Stimulated activated CD8-positive, alpha-beta memory T cell treated with anti-CD3 and anti-CD28 coated beads, Interleukin-4, amount 100 ng/mL, for 4 hours (primary cell): ENCODE measurements at places on chromosomes 11 and 22.

- DNase-seq = no peak
These were observed 17.7 kb downstream of the C11orf87 start for GRCh38 chr11:109439684-109440083.

GRCh38 chr22:20305894-20306645, 13.8 kb downstream of the DGCR6L start:
- DNase-seq = no peak

DNA sequence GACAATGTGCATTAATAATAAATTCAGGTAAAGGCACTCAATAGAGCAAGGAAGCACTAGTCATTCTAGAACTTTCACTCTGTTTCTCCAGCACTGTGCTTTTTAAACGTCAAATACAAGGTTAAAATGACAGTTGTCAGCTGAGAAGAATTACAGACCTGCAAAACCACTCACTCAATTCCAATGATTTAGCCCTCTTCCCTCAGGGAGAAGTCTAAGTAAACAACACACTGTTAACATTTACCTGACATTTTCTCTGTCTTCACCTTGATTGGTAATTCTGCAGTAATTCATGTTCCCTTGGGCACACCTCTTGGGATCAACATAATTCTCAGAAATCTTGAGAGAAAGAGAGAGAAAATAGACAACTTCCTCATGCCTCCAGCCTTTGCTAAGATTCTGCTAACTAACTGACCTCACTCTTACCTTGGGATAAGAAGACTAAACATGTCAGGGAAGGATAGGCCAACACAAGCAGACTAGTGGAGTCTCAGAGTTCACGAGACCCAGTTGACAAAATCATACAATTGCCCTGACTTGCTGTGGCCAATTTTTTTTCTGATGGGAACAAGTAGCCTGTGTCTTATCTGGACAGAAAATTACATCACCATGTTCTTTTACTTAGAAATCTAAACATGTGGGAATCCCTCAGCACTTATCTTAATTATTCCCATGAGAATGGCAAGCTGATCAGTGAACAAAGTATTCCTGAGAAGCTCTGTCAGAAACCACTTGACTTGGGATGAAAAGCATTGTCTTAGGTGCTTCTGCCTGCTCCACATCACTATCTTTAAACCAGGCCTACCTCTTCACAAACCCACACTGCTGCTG, 516.8 kb upstream of the FAT3 start:
- no peak for DNase-seq

- DNase-seq = no peak
These were observed 54.8 kb upstream of the FDX1 start for GRCh38 chr11:110374921-110375320.

DNA sequence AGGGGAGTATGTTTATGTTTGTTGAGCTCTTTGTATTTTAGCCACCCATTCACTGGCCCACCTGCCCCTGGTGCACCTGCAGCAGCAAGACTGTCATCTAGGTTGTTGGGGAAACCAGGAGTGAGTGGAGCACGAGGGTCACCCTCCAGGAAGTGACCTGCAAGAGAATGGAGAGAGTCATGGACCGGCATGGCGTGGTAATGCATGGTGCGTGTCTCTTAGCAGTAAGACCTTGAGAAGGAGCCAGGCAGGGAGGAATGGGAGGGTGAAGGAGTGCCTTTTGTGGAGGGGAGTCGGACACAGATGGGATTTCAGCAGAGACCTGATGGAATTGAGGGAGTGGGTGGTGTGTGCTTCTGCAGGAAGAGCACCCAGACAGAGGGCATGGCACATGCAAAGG, 37.9 kb downstream of the KCNQ1 start:
- DNase-seq = no peak

DNA sequence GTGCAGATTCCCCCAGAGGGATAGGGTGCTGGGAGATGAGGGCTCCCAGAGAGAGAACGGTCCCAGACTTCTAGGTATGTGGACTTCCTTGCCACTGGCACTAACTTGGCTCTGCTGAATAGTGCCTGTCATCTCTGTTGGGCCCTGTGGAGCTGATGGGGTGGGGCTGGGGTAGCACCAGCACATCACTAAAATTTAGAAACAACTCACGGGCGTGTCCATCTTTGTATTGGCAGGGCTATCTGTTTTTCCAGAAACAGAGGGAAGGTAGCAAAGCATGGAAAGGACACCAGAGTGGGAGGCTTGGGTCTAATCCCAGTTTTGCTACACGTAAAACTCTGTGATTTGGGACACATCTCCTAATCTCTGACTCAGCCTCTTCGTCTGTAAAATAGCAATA, 25.8 kb downstream of the SWAP70 start:
- DNase-seq = no peak

GRCh38 chr22:24977370-24978221, 25.1 kb downstream of the KIAA1671 start:
- DNase-seq = no peak

- no peak for DNase-seq
These were observed 583.7 kb downstream of the BRD1 start for GRCh38 chr22:49243965-49244364.
